ENCODE measurements at places on chromosomes 13 and 19.

- DNase-seq = no peak
Observed at GRCh38 chr13:91313103-91313502, 34.4 kb upstream of the MIR17HG start.

GRCh38 chr13:92487238-92487637 is 739.4 kb upstream of the GPC6 start:
- no peak for DNase-seq

GRCh38 chr13:45021250-45021649 is 31.9 kb downstream of the GPALPP1 start:
- DNase-seq = no peak

DNA sequence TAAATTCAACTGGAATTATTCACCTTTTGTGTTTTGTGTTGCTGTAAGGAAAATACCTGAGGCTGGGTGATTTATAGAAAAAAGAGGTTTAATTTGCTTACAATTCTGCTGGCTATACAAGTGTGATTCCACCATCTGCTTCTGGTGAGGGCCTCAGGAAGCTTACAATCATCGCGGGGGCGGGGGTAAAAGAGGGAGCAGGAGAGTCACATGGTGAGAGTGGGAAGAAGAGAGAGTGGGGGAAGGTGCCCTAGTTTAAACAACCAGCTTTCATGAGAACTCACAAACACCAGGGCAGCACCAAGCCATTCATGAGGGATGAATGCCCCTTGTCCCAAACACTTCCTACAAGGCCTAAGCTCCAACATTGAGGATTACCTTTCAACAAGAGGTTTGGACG is 760.7 kb upstream of the PCDH9 start:
- DNase-seq = no peak

DNA sequence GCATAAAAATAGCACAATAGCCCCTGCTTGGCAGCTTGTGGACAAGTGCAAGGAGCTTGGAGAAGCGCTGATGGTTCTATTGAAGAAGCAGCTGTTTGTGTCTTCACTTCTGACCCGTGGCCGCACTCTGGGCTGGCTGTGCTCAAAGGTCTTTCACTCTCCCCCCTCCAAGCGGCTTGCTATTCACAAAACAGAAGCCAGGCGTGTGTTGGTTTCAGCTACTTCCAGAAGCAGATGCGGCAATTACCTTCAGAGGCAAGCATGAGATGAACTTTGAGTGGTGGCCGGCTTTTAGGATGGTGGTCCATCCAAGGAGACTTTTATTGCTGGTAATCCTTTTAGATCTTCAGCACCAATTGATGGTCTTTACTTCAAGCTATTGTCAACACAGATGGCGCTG is 188.5 kb upstream of the ARGLU1 start:
- DNase-seq = no peak

DNA sequence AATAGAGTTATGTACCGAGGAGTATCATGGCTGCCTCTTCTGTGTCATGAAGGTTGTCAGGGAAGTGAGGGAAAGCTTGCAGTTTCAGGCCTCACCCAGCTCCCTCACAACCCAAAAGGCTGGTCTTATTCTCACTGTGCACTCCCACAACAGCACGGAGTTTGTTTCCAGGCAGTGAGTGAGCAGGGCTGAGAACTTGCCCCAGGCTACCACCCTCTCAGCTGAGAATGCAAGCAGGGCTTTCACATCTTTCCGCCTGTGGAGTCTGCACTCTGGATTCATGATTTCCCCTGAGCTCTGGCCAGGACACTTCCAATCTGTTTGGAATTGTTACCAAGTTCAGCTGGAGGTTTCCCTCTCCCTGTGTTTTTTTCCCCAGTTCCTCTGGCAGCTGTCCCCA is 2284.7 kb upstream of the PCDH20 start:
- DNase-seq = no peak

DNA sequence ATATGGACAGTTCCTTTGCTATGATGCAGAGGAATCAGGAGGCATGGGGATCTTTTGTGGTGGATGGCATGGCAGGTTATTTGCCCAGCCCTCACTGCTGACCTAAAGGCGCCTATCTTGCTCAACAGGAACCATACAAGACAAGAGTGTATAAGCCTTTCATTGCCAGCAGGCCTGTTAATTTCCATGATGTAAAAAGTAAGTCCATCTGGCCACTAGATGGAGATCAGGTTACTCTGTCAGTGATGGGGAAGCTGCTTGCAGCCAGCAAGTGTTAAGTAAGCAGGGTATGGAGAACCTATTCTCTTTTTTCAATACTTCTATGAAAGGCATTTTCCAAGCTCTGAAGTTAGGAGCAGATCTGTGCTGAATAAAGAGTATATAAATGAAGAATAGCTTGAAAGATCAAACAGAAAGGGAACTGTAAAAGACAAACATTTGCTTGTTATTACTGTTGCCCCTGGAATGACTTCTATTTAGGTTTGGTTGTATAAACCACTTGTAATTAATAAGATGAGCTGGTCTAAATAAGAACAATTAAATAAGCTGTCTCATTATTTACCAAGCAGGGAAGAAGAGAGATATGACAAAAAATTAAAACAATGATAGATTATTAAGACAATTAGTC is 210.9 kb downstream of the RGCC start:
- no peak for DNase-seq

- DNase-seq = no peak
Observed at GRCh38 chr19:1575323-1576241, 7.5 kb upstream of the MEX3D start.

DNA sequence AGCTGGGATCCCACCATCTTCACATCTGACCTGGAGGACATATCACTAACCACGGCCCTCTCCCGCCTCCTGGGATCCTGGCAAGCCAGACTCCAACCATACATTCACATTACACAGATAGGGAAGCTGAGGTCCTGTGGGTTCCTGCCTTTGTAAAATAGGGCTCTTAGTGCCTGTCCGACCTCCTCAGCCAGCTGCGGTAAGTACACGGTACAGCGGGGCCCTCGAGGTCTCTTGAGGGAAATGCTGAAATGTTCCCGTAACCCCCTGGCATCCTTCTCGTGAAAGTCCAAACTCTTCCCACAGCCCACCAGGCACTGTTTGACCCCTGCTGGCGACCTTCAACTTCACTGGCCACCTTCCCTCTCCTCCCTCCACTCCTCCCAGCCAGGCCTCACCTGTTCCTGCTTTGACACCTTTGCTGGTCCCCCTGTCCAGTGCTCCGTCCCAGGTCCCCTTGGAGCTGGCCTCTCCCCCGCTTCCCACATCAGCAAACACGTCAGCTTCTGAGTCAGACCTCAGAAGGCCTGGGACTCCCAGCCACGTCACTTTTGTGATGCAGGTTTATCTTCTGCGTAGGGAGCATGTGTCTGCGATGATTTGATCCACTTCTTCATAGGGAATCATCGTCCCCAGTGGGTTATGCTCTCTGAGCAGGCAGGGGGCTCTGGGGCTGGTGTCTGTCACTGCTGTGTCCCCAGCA is 8.8 kb upstream of the GNG7 start:
- no peak for DNase-seq

GRCh38 chr13:45542391-45542790 is 73.1 kb downstream of the ERICH6B start:
- no peak for DNase-seq

DNA sequence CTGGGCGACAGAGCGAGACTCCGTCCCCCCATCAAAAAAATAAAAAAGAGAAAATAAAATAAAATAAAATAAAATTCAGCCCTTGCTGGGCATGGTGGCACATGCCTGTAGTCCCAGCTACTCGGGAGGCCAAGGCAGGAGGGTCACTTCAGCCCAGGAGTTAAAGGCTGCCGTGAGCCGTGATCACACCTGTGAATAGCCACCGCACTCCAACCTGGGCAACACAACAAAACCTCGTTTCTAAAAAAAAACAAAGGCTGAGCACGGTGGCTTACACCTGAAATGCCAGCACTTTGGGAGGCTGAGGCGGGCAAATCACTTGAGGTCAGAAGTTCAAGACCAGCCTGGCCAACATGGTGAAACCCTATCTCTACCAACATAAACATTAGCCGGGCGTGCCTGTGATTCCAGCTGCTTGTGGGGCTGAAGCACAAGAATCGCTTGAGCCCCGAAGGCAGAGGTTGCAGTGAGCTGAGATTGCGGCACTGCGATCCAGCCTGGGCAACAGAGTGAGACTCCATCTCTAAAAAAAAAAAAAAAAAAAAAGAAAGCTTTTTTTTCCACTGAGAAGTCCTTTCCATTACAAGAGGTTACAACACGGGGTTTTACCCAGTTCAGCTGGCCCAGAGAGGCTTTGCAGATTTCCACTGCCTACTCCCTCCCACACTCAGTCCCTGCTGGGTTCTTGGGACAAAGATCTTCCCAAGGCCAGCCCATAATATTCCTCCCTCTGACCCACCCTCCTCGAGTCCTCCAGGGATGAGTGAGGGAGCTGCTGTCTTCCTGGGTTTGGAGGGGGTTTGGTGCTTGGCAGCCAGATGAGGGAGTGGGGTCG is 6.4 kb downstream of the ANGPTL4 start:
- no peak for DNase-seq

DNA sequence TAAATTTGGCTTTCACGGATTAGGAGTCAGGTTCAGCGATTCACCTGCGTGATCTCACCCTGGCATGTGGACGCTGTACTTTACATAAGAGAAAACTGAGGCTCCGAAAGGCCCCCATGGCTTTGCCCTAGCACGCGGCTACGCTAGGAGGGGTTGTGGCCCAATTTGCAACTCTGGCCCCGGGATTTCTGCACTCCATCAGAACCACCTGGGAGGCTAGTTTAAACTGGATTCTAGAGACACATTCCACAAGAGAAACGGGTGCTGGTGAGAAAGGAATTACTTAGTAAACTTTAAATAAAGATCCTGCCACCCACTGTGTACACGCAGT is 6.2 kb downstream of the BCL3 start:
- no peak for DNase-seq

- DNase-seq = no peak
Observed at GRCh38 chr13:73337532-73337931, 278.7 kb downstream of the KLF5 start.

DNA sequence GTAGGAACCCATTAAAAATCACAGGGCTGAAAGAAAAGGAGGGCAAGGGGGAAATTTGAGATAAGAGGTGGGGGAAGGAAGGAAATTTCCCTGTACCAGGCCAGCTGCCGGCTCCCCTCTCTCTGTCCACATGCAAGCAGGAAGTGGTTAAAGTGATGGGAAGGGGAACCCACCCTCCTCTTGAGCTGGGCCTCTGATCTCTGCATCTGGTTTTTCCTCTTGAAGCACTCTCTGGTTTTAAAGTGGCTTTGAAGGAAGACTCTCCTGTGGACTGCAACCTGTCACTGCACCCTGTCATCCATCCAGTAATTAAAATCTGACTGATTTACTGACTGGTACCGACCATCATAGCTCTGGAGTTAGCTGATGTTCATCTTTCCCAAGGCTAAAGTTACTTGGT is 239.6 kb downstream of the TSHZ3 start:
- DNase-seq = no peak

DNA sequence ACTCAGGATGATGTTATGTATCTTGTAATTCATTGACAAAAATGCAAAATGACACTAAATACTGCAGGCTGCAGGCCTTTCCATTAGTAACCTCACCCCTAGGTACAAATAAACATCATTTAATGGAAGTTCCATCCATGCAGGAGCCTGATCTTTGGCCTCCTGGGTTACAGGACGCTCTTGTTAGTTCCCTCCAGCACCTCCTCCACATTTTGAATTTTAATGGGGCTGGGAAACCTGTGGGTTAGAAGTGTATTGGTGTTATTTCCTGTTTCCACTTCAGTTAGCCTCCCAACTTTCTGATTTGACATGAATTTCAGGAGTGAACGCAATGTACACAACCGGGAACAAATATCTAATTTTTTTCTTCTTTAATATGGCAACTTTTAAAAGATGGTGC is 237.1 kb upstream of the ARGLU1 start:
- DNase-seq = no peak

Measured in activated effector memory CD4-positive, alpha-beta T cell treated with Interleukin-2 at 50 U/mL for 16 hours (primary cell).